ENCODE measurements at places on chromosomes 5 and 9.

DNA sequence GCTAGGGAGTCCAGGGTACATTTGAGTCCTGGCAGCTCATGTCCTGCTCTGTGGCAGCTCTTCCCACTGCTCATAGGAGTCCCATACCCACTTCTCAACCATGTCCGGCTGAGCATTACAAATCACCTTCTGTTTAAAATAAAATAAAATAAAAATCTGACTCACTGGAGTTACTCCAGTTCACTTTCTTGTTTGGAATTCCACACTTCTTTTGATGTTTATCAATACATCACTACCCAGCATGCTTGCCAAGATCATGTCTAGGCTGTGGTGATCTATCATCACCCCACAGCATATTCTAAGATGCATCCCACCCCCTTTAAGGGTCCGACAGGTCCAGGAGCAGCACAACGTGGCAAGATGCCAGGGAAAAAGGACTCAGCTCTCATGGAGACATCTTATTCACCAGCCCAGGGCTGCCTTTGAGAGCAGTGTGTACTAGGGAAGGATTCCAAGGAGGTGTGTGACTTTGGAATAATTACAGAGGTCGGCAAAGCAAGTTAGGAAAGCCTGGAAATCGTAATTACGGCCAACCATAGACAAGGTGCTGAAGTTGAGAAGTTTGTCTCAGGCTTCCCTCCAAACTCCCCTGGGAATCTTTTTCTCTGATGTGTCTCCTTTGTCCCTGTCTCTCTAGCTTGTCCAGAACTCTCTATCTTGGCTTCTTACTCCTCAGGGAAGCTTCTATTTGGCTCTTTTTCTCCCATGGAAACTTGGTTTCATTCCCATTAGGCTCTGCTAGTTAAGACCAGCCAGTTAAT is 111.4 kb upstream of the SLC1A3 start:
- DNase-seq: no peak

DNA sequence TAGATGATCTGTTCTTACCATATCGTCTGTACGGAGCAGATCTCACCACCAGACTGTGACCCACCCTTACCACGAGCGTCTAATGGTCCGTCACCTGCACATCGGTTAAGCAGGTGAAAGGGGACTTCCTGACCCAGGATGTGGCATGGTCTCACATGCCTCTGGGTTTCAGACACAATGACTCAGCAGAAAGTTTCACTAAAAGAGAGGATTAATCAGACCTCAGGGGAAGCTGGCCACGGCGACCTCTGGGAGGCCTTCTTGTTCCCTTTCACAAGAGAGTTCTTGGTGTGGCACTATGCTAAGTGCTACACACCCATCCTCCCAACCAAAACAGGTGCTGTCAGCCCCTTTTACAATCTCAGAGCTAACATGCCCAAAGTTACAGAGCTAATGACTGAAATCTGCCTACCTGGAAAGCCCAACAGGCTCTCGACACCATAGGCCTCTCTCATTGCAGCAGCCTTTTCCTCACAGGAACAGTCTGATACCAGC is 41.6 kb downstream of the ADAMTS12 start:
- DNase-seq: peak; percentile 27

- no peak for DNase-seq
Observed at GRCh38 chr9:13049223-13049622, 230.3 kb downstream of the MPDZ start.

GRCh38 chr9:99180199-99180598 is 41.5 kb downstream of the ALG2 start:
- DNase-seq: no peak

DNA sequence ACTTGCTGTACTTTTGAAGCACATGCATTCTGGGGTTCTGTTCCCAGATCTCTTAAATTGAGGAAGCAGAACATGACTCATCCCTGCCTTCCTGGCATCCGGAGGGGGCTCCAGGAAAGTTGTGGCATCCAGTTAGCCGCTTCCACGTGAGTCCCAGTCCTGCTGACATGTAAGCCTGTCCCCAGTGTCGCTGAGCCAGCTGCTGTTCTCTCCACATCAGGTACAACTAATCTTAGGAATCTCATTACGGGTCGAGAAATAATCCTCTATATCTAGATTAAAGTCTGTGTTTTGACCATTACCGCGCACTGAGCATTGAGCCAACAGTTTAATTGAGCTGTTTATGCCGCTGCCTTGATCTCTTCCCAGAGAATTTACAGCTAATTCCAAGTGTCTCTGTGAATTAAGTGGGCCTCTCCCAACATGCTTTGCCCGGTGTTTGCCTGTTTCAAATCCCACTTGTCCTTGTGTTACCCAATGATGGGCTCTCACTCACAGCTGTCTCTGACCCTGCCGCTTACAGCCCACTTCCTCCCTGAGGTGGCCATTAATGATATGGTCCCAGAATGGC is 10.5 kb upstream of the SHB start:
- DNase-seq: no peak

DNA sequence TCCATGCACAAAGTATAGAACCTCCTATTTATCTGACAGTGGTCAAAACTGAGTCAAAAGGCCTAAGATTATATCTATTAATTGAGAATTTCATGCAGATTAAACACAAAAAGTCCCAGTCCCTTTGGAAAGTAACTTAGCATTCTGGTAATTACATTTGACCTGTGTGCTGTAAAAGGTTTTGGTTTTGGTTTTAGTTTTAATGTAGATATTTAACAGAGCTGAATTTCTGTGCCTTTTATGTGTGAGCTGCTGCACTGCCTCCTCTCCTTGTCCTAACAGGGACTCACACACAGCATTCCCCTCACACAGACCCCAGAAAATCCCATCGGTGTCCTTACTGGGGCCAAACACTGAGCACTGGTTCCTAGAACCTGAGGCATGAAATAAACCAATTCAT is 31.0 kb upstream of the FSD1L start:
- no peak for DNase-seq

DNA sequence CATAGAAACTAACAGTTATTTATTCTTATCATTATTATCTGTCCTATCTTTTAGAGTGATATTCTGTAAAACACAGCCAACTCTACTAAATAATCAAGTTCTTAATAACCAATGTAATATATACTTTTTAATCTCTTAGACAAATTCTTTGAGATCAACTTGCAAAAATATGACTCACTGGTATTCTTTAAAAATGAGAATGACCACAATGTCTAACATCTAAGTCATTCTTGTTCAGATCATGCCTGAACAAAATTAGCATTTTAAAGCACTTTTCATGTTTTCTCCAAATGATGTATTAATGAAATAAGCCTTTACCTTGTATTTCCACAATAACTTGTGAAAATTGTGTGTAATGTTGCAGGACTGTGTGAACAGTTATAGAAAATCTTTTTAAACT is 356.9 kb upstream of the RGMB start:
- no peak for DNase-seq

- no peak for DNase-seq
Observed at GRCh38 chr9:88992556-88992955, 1.3 kb downstream of the S1PR3 start.

DNA sequence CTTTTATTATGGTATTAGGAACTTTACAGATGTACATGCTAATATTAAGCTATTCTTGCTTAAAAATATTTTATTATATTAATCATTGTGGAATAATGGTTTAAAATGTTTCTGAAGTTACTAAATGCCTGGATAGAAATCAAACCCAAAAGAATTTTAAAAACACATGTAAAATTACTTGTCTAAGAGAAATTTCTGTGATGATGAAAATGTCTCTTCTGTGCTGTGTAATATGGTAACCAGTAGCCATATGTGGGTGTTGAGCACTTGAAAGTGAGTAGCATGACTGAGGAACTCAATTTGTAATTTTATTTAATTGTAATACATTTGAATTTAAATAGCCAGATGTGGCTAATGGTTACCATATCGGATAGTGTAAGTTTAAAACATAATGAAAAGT is 66.7 kb upstream of the HSPB3 start:
- no peak for DNase-seq

GRCh38 chr5:154444556-154445421 is 1.0 kb upstream of the SAP30L start:
- no peak for DNase-seq

GRCh38 chr5:133397990-133398645 is 214.2 kb downstream of the FSTL4 start:
- DNase-seq: no peak

Data from stimulated activated CD4-positive, alpha-beta T cell treated with anti-CD3 and anti-CD28 coated beads, Interleukin-2, amount 100 ng/mL, for 24 hours (primary cell).